HCT116 (cell line): ENCODE measurements at places on chromosomes 2 and 18. TPM values are rescaled to one million over a fixed set of nuclear protein-coding genes. Genes with fewer than 3 reads are reported as not detected.

The NGEF gene
- 12.6 TPM for total RNA-seq

The AQP4 gene
- total RNA-seq: 0.07 TPM

The G6PC2 gene
- not detected for total RNA-seq

The ARL4C gene
- 4.1 TPM for total RNA-seq

GRCh38 chr2:46194856-46195255 lies 102.4 kb upstream of the EPAS1 start:
- no peak overlapping the region for H3K4me3 ChIP-seq
- H3K27me3 ChIP-seq: no peaks in the 10 kb centered on the region
- DNase-seq: no peak
- H3K4me1 ChIP-seq: no peaks in the 10 kb centered on the region

DNA sequence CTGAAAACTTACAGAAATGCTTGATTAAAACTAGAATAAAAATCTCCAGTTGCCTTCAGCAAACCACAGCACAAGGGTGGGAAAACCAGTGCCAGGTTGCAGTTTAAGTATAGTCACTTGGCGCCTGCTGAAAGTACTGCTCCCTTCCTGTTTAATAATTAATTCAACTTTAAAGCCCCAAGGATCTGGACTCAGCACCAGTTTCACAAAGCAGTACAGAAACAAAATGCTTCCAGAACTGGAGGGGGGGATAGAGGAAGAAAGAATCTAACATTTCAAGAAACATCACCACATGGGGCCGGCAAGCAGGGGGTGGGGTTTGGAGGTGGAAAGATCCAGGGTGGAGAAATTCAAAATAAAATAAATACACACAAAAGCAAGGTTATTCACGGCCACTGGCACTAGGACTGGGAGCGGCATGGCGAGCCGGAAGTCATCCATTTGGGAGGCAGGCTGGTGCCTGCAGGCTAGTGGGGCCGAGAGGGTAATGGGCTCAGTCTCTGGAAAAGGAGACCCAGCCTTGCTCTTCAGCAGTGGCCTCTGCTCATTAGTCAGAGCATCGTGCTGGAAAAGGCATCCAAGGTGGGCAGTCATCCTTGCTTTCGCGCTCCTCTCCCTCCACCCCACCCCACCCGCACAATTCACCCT lies 85.8 kb downstream of the POU3F3 start:
- DNase-seq: no peak
- no peak overlapping the region for H3K27ac ChIP-seq
- H3K4me1 ChIP-seq: no peaks in the 10 kb centered on the region

- no peak overlapping the region for H3K4me3 ChIP-seq
- peaks cover 4% of the 10 kb centered on the region; the same call in 1 of the 2 replicates for H3K4me1 ChIP-seq
- no peaks in the 10 kb centered on the region for H3K36me3 ChIP-seq
Observed at GRCh38 chr2:64488050-64488974, 34.4 kb downstream of the LGALSL start.

DNA sequence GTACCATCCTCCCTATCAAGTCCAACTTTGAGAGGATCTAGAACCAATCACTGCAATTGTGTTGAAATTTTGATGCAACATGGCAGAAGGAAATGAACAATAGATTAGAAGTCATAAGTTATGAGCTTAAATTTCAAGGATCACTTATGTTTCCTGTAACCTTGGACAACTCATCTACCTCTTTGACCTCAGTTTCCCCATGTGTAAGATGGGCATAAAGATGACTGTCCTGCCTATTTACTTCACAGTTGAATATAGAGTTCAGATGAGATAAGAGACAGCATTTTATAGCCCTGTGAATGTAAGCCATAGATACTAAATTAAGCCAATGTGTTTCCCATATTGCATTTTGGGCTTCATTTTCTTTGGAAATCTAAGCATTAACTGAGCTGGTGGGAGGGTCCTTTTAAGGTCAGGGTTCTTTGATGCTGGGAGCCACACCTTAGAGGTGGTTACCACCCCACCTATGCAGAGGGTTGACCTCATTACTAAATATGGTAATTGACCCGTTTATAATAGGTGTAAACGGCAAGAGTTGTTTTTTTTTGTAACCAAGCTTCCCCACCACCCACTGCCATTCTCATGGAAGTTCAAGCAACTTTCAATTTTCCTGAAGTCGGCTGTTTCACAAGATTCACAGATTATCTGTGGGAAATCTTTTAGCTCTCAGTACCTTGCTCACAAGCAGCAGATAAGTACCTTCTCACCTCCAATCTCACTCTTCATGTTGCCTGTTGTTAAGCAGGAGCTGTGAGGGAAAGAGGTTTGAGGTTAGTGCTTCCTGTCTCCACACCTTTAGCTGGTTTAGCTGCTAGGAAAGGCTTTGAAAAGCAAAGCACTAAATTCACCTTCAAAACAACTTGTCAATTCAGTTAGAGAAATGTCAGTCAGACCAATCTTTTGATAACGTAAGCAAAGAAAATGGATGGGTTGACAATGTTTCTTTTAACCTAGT lies 13.3 kb downstream of the CD28 start:
- no peak overlapping the region for H3K27ac ChIP-seq
- no peaks in the 10 kb centered on the region for H3K27me3 ChIP-seq
- H3K4me1 ChIP-seq: no peaks in the 10 kb centered on the region
- no peak for DNase-seq
- no peak overlapping the region for H3K4me3 ChIP-seq

GRCh38 chr2:165064743-165065142 lies 109.4 kb upstream of the SLC38A11 start:
- H3K27me3 ChIP-seq: no peaks in the 10 kb centered on the region
- no peak overlapping the region for H3K4me3 ChIP-seq
- no peaks in the 10 kb centered on the region for H3K36me3 ChIP-seq
- no peak for DNase-seq

DNA sequence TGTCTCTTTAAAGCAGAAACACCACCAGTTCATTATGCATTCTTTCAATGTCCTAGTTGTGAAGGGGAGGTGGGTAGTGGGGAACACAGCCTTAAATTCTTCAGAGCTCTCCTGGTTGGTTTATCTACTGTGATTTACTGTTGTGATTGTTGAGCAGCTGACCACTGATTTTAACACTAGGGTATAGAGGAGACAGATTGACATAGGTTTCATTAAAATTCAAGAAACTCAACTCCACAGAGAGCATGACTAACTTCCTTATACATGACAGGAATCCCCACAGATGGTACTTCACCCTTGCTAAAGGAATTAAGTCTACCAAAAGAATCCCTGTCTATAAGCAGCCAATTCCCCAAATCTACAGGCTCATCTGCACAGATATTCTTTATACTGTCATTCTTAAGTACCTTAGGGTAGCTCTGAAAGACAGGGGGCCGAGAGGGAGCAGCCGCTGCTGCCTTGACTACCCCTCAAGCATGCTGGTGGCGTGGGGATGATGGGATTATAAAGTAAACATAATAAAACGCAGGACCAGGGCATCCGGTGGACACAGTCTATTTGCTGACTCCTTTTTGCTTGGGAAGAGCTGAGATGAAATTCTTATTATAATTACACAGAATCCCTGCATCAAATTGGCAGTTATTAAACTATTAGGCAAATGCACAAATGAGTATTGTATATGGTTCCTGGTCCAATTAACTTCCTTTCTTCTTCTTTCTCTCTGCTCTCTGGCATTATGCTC lies 1377.6 kb upstream of the PIK3C3 start:
- DNase-seq: no peak
- H3K27ac ChIP-seq: no peak overlapping the region
